ENCODE measurements at places on chromosomes 6 and 20.

DNA sequence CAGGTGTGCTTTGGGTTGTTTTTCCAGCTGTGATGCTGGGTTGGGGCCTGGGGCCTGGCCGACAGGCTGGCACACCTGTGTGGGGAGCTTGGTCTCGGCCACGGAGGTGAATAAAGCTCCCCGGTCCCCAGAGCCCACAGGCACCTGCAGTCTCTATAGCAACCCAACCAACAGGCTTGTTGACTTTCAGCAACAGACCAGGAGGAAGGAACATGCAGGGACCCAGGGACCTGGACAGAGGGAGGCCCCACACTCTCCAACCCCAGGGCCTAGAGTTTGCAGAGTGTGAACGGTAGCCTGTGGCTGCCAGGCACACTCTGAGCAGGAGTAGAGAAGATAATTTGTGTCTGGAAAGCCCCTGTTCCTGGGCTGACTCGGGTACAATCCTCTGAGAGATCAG is 14.6 kb upstream of the SYNJ2 start:
- no peak for DNase-seq

DNA sequence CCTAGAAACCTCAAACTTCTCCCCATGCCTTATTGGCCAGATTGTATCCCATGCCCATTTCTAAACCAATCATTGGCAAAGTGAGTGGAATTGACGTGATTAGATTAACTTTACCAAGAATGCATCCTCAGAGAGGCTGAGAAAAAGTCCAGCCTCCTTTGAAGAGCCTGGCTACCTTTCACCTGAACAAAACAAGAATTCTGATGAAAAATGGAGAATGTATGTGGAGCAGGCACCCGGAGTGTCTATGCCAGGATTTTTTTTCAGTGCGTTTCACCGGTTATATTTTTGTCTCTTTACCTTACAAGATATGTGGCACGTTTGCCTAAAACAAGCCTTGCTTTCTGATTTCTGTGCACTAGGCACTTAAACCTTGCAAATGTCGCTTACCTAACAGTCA is 6.1 kb upstream of the TRAM2 start:
- DNase-seq: no peak

GRCh38 chr20:8996817-8997512 is 71.9 kb upstream of the PLCB4 start:
- DNase-seq: no peak

DNA sequence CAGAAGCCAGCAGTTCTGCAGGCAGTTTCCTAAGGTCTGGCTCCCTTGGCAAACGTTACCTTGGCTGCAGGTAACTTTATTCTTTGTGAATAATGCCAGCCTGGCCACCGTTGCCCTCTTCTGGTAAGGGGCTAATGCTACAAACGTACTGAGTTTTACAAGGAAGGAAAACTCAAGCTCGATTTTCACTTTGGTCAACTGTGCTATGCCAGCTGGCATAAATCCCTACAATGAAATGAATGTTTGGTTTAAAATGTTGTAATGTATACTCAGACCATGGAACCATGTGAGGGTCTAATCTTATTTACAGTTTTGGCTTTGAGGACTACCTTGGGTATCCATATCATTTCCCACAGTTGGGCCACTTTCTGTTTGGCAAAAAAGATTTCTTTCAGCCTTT is 101.4 kb downstream of the SLX4IP start:
- DNase-seq: no peak

- no peak for DNase-seq
These were observed 356 bp downstream of the BYSL start for GRCh38 chr6:41921712-41921998.

- DNase-seq: no peak
These were observed 90.2 kb downstream of the ZDHHC14 start for GRCh38 chr6:157471077-157471686.

DNA sequence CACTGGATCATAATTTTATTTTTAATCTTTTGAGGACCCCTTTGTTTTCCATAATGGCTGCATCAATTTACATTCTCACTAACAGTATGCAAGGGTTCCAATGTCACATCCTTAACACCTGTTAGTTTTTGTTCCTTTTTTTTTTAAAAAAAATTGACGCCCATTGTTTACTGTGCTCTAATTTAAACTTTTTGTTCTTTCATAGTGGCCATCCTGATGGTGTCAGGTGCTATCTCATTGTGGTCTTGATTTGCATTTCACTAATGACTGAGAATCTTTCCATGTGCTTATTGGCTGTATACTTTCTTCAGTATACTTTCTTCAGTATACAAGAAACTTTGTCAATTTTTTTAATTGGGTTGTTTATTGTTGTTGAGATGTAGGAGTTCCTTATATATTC is 347.0 kb downstream of the RNGTT start:
- DNase-seq: no peak

All from stimulated activated CD4-positive, alpha-beta T cell treated with anti-CD3 and anti-CD28 coated beads, Interleukin-15, amount 100 ng/mL, for 1 hour (primary cell).